IMR-90 (cell line): ENCODE measurements at places on chromosomes 6 and 20.

GRCh38 chr6:86355271-86355670 is 582.1 kb upstream of the HTR1E start:
- no peaks in the 10 kb centered on the region for H3K36me3 ChIP-seq
- no peaks in the 10 kb centered on the region for H3K27me3 ChIP-seq
- no peaks in the 10 kb centered on the region for H3K4me1 ChIP-seq
- H3K4me3 ChIP-seq = no peak overlapping the region
- no peak for DNase-seq

- no peaks in the 10 kb centered on the region; the same call in 1 of the 2 replicates for H3K27me3 ChIP-seq
- no peak overlapping the region for H3K4me3 ChIP-seq
- no peak overlapping the region for H3K27ac ChIP-seq
- peak; percentile 84 for DNase-seq
- H3K4me1 ChIP-seq = peaks cover 3% of the 10 kb centered on the region; the same call in 1 of the 2 replicates
These were observed 5.6 kb downstream of the FILIP1 start for GRCh38 chr6:75488033-75488432.

GRCh38 chr6:37123957-37124729 is 45.8 kb upstream of the PIM1 start:
- H3K4me1 ChIP-seq = peaks cover 10% of the 10 kb centered on the region
- no peaks in the 10 kb centered on the region for H3K27me3 ChIP-seq
- no peak overlapping the region for H3K4me3 ChIP-seq
- H3K36me3 ChIP-seq = no peaks in the 10 kb centered on the region
- no peak overlapping the region for H3K27ac ChIP-seq

- H3K27me3 ChIP-seq = no peaks in the 10 kb centered on the region; the same call in 1 of the 2 replicates
- H3K36me3 ChIP-seq = peaks cover 10% of the 10 kb centered on the region; the same call in 1 of the 2 replicates
- 0 out of 2 replicates have a peak, but pooled peaks cover 3% of the 10 kb centered on the region for H3K4me1 ChIP-seq
- peak overlapping the region; percentile 87; the same call in 1 of the 2 replicates for H3K27ac ChIP-seq
- peak overlapping the region; percentile 100 for H3K4me3 ChIP-seq
- DNase-seq = no peak
These were observed 514 bp downstream of the TCFL5 start for GRCh38 chr20:62860924-62861691.

DNA sequence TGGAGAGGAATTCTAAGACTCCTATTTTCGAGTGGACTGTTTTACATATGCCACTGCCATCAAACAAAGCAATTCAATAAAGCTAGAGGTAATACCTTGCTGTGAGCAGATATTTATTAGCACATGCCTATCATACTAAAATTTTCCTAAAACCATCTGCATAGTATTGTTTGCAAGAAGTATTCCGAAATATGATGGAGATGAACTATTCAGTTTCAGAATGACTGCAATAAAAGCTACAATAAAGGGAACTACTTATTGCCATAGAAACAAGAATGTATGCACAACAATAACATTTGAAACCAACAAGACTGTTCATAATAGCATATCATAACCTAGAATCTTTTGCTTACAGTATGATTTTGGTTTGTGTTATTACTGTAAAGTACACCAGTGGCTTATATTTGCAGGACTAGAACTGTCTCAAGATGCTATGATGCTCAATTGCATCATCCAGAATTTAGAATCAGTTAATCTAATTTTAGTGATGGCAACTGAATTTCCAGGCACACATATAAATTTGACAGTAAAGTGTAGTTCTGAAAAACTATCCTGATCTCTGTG is 144.3 kb downstream of the GRIK2 start:
- DNase-seq = peak; percentile 40
- H3K27ac ChIP-seq = no peak overlapping the region
- no peak overlapping the region for H3K4me3 ChIP-seq
- H3K36me3 ChIP-seq = no peaks in the 10 kb centered on the region
- H3K4me1 ChIP-seq = no peaks in the 10 kb centered on the region
- H3K27me3 ChIP-seq = no peaks in the 10 kb centered on the region

DNA sequence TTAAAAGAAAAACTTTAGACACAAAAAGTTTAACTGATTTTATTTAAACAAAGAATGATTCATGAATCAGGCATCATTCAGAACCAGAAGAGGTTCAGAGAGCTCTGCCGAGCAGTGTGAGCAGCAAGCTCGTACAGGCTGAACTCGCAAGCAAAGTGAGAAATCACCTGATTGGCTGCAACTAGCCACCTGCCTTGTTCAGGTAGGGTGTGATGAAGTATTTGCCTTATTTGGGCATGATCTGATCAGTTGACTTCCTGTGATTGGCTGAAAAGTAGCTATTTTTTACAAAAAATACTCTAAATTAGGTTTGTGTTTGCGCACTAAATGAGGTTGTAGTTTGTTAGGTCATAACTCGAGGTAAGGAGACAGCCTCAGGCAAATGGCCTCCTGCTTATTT is 80.7 kb downstream of the HIVEP1 start:
- no peaks in the 10 kb centered on the region for H3K27me3 ChIP-seq
- H3K27ac ChIP-seq = no peak overlapping the region
- peaks cover 5% of the 10 kb centered on the region for H3K36me3 ChIP-seq
- DNase-seq = peak; percentile 34
- no peak overlapping the region for H3K4me3 ChIP-seq

GRCh38 chr6:137977206-137977605 is 110.1 kb downstream of the TNFAIP3 start:
- peaks cover 11% of the 10 kb centered on the region for H3K27me3 ChIP-seq
- H3K4me1 ChIP-seq = no peaks in the 10 kb centered on the region
- no peak overlapping the region for H3K4me3 ChIP-seq
- no peak for DNase-seq
- no peak overlapping the region for H3K27ac ChIP-seq
- H3K36me3 ChIP-seq = no peaks in the 10 kb centered on the region

DNA sequence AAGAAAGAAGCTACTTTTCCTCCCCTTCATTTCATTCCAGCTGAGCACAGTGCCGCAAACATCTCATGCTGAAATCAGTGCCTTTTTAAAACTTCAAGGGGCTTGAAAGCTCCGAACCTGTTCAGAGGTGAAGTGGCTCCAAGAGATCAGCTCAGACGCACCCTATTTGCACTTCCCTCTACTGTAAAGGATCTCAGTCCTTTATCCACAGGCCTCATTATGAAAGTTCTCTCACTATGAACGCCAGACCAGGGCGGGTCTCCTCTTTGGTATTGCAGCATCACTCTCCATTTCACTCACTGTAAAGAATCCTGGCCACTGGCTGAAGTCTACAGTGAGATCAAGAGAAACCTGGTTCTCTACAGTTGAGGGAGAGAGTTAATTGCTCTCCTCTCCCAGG is 232.7 kb upstream of the POU3F2 start:
- no peaks in the 10 kb centered on the region for H3K27me3 ChIP-seq
- no peak overlapping the region for H3K4me3 ChIP-seq
- DNase-seq = no peak
- H3K4me1 ChIP-seq = no peaks in the 10 kb centered on the region

DNA sequence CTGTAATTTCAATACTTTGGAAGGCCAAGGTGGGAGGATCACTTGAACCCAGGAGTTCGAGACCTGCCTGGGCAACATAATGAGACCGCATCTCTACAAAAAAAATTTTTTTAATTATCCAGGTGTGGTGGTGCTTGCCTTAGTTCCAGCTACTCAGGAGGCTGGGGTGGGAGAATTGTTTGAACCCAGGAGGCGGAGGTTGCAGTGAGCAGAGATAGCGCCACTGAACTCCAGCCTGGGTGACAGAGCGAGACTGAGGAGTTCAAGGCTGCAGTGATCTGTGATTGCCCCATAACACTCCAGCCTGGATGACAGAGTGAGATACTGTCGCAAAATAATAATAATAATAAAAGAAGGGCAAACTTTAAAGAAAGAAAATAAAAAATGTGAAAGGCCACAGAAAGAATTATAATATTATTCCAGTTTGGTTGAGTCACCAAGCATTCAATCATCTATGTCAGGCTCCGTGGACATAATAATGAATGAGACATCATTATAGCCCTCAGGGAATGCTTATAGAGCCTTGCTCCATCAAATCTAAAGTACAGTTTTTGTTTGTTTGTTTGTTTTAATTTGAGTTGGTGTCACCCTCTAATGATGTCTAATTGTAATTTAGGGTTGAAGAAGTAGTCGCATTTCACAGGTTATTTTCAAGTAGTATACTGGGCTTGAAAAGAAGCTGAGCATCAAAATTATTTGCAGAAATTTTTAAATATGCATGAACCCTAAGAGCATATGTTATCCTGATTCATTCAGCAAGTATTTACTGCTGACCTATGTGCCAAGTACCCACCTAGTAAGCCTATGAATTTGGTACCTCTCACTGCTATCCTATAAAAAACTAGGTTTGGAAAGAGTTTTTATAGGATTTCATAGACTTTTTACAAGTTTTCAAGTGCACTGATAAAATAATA is 15.1 kb downstream of the GLYATL3 start:
- no peak overlapping the region for H3K4me3 ChIP-seq
- DNase-seq = no peak
- no peaks in the 10 kb centered on the region for H3K4me1 ChIP-seq

- DNase-seq = no peak
- no peak overlapping the region for H3K4me3 ChIP-seq
- no peaks in the 10 kb centered on the region for H3K27me3 ChIP-seq
- H3K36me3 ChIP-seq = no peaks in the 10 kb centered on the region
- H3K27ac ChIP-seq = no peak overlapping the region
These were observed 94.8 kb upstream of the OPRM1 start for GRCh38 chr6:153944201-153944600.

DNA sequence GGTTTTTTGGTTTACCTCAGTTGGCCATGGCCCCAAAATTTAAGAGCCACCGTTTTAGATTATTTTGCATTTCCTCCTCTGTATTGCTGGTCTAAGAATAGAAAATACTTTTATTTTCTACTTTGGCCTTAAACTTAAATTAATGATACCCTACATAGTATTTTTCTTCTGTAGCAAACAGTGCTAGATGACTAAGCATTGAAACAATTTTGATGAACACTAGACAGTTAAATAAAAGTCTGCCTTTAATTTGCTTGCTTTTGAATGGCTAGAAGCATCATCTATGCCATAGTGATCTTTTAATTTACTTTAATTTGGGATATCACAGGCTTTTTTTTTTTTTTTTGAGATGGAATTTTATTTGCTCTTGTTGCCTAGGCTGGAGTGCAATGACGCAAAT is 106.4 kb downstream of the CD109 start:
- DNase-seq = peak; percentile 49
- peaks cover 18% of the 10 kb centered on the region for H3K4me1 ChIP-seq
- H3K27me3 ChIP-seq = no peaks in the 10 kb centered on the region
- H3K4me3 ChIP-seq = no peak overlapping the region
- no peaks in the 10 kb centered on the region for H3K36me3 ChIP-seq

DNA sequence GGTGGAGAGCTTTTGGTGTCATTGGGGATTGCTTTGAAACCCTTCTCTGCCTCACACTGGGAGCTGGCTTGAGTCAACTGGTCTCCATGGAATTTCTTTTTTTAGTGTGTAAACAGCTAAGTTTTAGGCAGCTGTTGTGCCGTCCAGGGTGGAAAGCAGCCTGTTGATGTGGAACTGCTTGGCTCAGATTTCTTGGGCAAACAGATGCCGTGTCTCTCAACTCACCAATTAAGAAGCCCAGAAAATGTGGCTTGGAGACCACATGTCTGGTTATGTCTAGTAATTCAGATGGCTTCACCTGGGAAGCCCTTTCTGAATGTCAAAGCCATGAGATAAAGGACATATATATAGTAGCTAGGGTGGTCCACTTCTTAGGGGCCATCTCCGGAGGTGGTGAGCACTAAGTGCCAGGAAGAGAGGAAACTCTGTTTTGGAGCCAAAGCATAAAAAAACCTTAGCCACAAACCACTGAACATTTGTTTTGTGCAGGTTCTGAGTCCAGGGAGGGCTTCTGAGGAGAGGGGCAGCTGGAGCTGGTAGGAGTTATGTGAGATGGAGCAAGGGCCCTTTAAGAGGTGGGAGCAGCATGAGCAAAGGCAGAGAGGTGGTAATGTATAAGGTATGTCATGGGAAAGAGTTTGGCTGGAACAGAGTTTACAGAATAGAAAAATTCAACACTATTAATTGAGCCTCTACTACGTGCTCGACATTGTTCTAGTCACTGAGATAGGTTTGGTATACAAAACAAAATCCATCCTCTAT is 31.2 kb downstream of the SRSF3 start:
- peak overlapping the region; percentile 16; the same call in 1 of the 2 replicates for H3K27ac ChIP-seq
- H3K4me1 ChIP-seq = peaks cover 13% of the 10 kb centered on the region
- peak overlapping the region; percentile 0; the same call in 1 of the 2 replicates for H3K4me3 ChIP-seq
- DNase-seq = peak; percentile 79
- H3K27me3 ChIP-seq = no peaks in the 10 kb centered on the region

DNA sequence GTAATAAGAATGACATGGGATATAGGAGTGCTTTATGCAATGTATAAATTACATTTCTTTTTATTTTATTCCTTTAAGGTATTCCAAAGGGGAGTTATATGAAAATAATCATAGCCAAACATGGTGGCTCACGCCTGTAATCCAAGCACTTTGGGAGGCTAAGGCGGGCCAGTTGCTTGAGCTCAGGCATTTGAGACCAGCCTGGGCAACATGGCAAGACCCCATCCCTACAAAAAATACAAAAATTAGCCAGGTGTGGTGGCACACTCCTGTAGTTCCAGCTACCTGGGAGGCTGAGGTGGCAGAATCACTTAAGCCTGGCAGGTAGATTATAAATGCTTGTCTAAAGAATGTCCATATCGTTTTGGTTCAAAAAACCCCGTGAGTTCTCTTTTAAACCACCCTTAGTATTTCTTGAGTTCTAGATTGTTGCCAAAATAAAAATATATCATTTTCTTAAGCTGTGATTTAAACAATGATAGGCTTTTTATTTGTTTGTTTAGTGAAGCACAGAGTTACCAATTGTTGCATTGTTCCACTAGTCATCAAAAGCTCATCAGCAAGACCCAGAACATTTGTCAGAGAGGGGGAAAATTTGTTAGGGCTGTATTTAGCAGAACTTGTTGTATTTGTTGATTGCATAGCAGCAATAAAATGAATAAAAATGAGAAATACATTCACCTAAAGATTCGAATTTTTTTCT is 146.2 kb downstream of the KHDC1L start:
- no peak for DNase-seq
- no peak overlapping the region; the same call in 1 of the 2 replicates for H3K27ac ChIP-seq
- peaks cover 3% of the 10 kb centered on the region; the same call in 1 of the 2 replicates for H3K4me1 ChIP-seq
- no peaks in the 10 kb centered on the region for H3K27me3 ChIP-seq

- H3K27me3 ChIP-seq = no peaks in the 10 kb centered on the region
- DNase-seq = no peak
- no peaks in the 10 kb centered on the region; the same call in 1 of the 2 replicates for H3K36me3 ChIP-seq
- no peak overlapping the region for H3K4me3 ChIP-seq
These were observed 84.7 kb upstream of the SCP2D1 start for GRCh38 chr20:18728870-18729224.

DNA sequence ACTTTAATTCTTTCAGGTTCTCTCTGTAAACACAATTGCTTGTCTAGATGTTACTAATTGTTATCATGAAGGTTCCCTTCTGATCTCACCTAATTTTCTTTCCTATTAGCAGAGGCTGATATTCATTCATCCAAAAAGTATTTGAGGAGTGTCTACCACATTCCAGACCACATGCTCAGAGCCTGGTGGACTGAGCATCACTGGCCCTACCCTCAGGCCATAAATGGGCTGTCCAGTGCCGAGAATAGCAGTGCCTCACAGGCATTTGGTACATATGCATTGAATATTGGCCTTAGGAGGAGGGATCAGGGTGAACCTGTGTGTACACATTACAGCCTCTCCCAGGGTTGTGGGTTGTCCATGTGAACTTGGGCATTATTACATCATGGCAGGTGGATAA is 40.4 kb upstream of the PRELID3B start:
- H3K27ac ChIP-seq = no peak overlapping the region
- no peaks in the 10 kb centered on the region for H3K36me3 ChIP-seq
- DNase-seq = peak; percentile 77
- H3K27me3 ChIP-seq = no peaks in the 10 kb centered on the region; the same call in 1 of the 2 replicates
